ENCODE measurements at places on chromosomes 2 and 18. TPM values are rescaled to one million over a fixed set of nuclear protein-coding genes. Genes with fewer than 3 reads are reported as not detected.

- DNase-seq = no peak
These were observed 44.6 kb upstream of the REG3G start for GRCh38 chr2:78980871-78981270.

- DNase-seq = no peak
These were observed 620.6 kb downstream of the IRS1 start for GRCh38 chr2:226179010-226179409.

Gene BOLL
- 0.22 TPM for total RNA-seq

GRCh38 chr2:189541591-189541990 is 39.0 kb downstream of the SLC40A1 start:
- DNase-seq = no peak

GRCh38 chr18:3395466-3395865 is 54.5 kb upstream of the TGIF1 start:
- DNase-seq = no peak

Gene CTLA4
- total RNA-seq = not detected

GRCh38 chr2:71358931-71359671 is 27.5 kb downstream of the ZNF638 start:
- no peak for DNase-seq

Gene ZNF396
- 4.5 TPM for total RNA-seq

GRCh38 chr2:27958711-27959378 is 68.3 kb downstream of the BABAM2 start:
- no peak for DNase-seq

DNA sequence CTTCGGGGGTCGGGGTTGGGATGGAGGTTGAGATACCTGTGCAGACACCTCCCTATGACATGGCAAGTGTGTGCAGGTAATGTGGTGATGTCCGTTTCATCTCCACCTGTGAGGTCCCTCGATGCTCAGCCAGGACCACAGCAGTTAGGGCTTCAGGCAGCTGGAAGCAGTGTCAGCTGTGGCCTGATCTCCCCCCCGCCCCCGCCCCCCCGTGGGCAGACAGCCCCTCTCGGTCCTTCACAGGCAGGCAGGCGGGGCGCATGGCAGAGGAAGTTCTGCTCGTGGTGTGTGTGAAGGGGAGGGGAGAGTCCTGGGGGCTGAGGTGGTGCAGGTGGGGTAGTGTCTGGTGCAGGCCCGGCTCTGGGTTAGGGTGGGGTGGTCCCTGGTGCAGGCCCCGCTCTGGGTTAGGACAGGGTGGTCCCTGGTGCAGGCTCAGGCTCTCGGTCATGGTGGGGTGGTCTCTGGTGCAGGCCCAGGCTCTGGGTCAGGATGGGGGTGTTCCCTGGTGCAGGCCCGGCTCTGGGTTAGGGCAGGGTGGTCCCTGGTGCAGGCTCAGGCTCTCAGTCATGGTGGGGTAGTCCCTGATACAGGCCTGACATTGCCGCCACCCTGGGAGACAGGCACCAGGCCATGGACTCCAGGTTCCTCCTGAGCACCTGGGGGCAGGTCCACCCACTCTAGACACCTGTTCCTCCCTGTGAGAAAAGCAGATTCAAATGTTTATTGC is 94.3 kb downstream of the NFATC1 start:
- no peak for DNase-seq

DNA sequence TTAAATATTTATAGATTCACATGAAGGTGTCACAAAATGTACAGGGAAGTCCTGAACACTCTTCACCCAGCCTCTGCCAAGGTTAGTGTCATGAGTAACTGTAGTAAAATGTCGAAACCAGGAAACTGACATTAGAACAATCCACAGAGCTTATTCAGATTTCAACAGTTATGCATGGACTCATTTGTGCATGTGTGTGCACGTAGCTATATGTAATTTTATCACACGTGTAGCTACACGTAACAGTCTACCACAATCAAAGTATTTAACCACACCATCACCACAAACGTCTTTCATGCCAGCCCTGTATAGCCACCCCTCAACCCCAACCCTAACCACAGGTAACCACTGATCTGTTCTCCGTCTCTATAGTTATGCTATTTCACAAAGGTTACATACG is 211.7 kb upstream of the REV1 start:
- no peak for DNase-seq

DNA sequence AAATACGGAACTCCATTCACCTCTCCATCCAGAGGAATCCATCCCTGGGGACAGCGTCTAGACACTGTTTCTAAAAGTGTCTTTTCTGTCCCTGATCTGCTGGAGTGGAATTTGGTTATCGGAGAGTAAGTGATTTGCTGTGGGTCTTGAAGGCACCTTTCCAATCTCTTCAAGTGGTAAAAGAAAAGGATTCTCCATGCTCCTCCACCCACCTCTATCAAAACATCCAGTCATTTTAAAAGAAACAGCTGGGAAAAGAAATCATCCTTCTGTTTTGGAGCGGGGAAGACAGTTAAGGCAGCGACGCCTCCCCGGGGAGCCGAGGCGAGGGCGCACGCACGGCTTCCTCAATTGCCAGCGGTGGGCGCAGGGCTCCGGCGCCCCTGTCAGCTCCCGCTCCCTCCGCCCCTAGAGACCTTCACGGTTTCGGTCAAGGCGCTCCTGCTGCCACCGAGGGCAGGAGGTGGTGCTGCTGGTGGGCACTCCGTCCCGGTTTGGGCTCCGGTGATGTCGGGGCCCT is 547 bp downstream of the SLC35F5 start:
- no peak for DNase-seq

- DNase-seq = no peak
These were observed 181.7 kb upstream of the COPS8 start for GRCh38 chr2:236903978-236904377.

Gene NYAP2
- not detected for total RNA-seq

Gene SP140
- 0.69 TPM for total RNA-seq

DNA sequence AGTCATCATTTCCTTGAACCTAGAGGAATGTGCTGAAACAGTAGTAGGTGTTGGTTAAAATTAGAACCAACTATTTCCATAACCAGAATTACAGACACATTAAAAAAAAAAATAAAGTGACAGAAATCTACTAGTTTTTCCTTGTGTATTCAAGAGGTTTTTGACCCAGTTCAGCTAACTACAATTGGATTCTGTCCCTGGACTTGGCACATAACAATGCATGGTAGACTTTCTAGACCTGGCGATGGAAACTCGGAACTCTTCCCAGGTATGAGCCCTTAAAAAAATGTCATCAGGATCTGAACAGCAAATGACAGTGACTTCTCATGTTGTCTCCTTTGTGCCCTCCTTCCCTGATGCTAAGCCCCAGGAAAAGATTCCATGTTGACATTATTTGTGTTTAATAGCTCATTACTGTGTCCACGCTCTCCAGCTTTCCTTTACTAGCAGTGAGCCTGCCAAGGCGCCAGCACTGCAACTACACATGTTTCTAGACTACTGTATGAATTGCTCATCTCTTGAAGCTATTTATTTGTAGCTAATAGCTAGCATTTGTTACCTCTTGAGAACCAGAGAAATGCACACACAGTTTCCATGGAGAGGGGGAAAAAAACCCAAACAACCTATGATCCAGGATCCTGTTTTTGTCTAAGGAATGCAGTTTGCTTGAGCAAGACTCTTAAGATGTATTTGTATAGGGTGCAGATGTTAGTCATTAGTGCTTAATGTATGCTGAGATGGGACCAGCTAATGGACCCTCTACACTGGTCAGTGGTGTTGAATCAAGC is 148.5 kb downstream of the FMNL2 start:
- DNase-seq = no peak

Gene IGFBP5
- total RNA-seq = 75.3 TPM

Gene UGT1A1
- total RNA-seq = not detected

DNA sequence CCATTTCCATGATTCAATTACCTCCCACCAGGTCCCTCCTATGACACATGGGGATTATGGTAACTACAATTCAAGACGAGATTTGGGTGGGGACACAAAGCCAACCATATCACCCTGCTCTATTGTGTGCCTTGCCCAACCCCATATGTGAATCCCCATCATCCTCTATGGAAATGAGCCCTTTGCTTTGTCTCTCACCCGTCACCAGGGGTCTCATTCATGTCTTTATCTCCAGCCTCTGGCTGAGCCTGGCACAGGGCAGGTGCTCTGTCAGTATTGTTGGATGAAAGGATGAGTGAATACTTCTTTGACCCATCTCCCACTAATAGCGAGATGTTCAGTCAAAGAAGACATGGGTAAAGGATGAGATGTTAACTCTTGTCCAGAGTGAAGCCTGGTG is 116.6 kb upstream of the LGALSL start:
- DNase-seq = no peak

Gene RAB6D
- 0.31 TPM for total RNA-seq

GRCh38 chr2:73212448-73213176 is 1.4 kb upstream of the SMYD5 start:
- DNase-seq = peak; percentile 61

Gene MRPL33
- 59.7 TPM for total RNA-seq

DNA sequence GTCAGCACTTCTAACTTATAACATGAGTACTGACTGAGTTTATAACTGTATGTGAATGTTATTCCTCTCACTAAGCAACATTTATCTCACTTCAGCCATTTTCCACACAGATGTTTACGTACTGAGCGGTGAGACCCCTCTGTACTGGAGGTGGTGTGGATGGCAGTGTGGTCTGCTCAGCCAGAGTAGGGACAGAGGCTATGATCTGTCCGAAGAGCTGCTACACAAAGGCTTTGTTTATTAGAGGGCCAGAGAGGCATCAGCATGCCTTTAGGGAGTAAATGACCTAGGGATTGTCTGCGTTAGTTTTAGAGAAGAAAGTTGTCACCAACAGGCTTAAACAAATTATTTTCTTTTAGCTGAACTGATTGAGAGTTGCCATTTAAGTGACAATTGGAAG is 23.2 kb upstream of the TACR1 start:
- DNase-seq = no peak

DNA sequence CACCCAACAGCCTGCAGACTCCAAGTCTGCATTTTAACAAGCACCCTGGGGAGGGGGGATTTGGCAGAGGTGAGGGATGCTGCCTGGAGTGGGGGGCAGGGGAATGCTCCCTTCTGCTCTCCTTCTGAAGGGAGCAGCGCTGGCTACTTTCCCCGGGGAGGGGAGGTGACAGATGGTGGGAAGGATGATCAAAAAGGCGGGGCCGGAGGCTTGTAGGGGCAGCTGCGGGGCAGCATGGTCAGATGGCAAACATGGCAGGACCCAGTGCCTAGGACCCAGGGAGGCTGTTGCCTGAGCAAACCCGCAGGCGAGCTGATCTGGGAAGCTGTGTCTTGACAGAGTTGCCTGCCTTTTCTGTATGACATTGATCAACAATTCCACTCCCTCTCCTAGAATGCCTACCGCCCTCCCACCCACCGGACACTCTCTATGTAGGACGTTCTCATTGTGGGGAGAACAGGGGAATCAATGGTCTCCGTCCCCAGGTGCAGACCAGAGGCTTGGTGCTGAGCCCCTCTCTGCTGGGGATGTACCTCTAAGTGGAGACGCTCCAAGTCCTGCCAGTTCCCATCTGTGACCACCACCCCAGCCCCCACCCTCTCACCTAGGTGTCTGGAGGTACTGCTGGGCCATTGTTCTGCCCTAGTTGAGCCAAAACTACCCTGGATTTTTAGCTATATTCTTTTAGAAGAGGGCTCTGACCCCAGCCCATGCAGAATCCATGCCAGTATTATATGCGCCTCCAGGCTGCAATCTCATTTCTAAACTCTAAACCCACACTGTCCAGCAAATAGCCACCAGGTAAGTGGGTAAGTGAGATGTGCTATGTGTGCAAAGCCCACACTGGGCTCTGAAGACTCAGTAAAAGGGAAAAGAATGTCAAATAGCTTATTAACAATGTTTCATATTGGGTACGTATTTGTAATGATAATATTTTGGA is 89.7 kb upstream of the SEC11C start:
- no peak for DNase-seq
